Central memory CD8-positive, alpha-beta T cell (primary cell): ENCODE measurements at places on chromosomes 5 and 9.

GRCh38 chr5:60036192-60036938, 142.8 kb upstream of the PDE4D start:
- no peak for DNase-seq
- no peak overlapping the region for H3K4me3 ChIP-seq
- H3K4me1 ChIP-seq = no peaks in the 10 kb centered on the region
- no peaks in the 10 kb centered on the region for H3K36me3 ChIP-seq
- H3K27me3 ChIP-seq = no peaks in the 10 kb centered on the region

DNA sequence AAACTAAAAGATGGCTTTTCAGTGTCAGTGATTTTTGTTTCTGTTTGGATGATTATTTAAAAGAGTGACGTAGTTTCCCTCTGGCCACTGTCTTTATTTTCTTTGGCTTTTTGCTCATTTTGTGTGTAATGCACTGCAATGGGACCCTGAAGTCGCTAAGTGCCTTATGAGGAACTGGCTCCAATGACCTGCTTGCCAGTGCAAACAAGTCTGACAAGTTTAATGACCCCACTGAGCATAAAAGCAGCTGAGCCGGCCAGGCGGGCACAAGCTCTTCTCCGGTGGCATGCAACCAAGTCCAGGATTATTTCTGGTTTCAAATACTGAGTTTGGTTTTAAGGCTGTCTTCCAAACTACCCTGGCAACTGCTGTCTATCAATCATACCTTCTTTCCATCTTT, 15.6 kb upstream of the GNA14 start:
- DNase-seq = no peak
- no peak overlapping the region for H3K4me3 ChIP-seq
- H3K27ac ChIP-seq = no peak overlapping the region
- H3K27me3 ChIP-seq = no peaks in the 10 kb centered on the region

- peak overlapping the region; percentile 87 for H3K27ac ChIP-seq
- H3K27me3 ChIP-seq = no peaks in the 10 kb centered on the region
- peaks cover 29% of the 10 kb centered on the region for H3K4me1 ChIP-seq
- H3K4me3 ChIP-seq = peak overlapping the region; percentile 82
- DNase-seq = no peak
- peaks cover 8% of the 10 kb centered on the region for H3K36me3 ChIP-seq
Measured at GRCh38 chr9:123637606-123637944, 281.6 kb downstream of the CRB2 start.

DNA sequence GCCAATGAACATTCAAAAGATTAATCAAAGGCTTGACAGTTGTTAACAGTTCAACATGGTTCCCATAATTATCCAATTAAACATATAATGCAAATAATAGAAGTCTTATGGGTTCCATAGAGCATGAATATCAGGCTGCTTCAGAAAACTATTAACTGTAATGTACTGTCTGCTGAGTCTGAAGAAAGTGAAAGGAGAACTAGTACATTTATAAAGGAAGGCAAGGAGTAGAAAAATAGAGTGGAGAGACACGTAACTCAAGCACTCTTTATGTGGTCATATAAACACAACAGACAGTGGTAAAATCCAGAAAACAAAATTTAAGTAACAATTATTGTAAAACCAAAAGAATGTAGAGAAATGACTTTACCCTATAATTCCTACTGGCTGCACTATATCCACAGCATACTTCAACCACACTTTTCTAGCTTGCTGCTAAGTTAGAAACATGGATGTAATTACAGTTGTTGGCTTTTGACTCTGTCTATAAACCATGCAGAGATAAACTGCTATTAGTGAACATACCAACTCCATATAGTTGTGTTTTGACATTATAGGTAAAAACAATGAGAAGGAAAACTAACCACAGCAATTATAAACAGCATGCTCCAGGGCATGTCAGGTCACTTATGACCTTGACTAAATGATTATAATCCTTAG, 32.7 kb downstream of the NFIB start:
- DNase-seq = no peak
- H3K36me3 ChIP-seq = no peaks in the 10 kb centered on the region
- H3K27ac ChIP-seq = no peak overlapping the region

DNA sequence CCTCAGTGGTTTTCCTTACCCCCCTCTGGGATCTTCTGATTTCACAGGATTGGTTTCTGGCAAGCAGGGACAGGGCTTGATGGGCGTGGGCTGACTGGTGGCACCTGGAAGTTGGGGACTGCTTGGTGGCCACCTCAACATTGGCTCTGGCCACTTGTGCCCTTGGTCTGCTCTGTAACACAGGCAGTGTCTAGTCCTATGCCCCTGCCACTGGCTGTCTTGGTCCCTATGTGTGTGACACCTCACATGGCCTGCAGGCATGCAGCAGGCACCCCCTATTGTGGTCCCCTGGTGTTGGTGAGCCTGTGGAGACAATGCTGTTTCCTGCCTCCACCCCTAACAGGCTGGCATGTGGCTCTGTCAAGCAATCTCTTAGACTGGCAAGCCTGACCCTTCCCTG, 71.3 kb downstream of the GDA start:
- no peak for DNase-seq
- H3K27ac ChIP-seq = no peak overlapping the region
- H3K4me3 ChIP-seq = no peak overlapping the region
- H3K27me3 ChIP-seq = peaks cover 37% of the 10 kb centered on the region
- H3K4me1 ChIP-seq = no peaks in the 10 kb centered on the region

GRCh38 chr9:70259512-70259802, 679 bp downstream of the SMC5 start:
- peaks cover 12% of the 10 kb centered on the region for H3K36me3 ChIP-seq
- peak overlapping the region; percentile 97 for H3K27ac ChIP-seq
- peaks cover 49% of the 10 kb centered on the region for H3K4me1 ChIP-seq
- peak overlapping the region; percentile 90 for H3K4me3 ChIP-seq
- no peaks in the 10 kb centered on the region for H3K27me3 ChIP-seq
- DNase-seq = no peak

DNA sequence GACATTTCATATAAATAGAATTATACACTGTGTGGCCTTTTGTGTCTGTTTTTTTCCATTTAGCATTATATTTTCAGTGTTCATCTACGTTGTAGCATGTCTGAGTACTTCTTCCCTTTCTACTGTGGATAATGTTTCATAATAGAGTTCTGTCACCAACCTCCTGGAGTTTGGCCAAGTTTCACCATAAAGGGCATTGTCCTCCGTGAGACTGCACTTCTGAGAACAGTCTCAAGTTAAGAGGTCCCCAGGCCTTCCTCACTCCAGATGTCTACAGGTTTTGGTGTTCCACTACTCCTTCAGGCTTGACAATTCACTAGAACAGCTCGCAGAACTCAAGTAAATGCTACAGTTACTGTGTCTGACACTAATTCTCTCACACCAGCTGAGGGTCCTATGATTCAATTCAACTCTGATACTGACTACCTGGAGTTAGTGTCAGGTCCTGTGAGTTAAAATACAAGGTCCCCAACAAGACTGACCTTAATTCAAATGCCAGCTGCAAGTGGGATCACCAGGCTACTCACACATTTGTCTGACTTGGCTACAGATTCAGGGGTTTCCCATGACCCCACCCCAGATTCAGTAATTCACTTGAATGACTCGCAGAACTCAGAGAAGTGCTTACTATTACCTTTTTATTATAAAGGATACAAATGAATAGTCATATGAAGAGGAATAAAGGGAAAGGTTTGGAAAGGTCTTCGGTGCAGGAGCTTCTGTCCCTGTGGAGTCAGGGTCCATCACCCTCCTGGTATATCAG, 31.1 kb downstream of the SLC35A4 start:
- no peak for DNase-seq
- no peaks in the 10 kb centered on the region for H3K36me3 ChIP-seq
- H3K27ac ChIP-seq = no peak overlapping the region
- no peaks in the 10 kb centered on the region for H3K27me3 ChIP-seq

- no peaks in the 10 kb centered on the region for H3K36me3 ChIP-seq
- H3K4me1 ChIP-seq = peaks cover 27% of the 10 kb centered on the region
- H3K27me3 ChIP-seq = no peaks in the 10 kb centered on the region
Measured at GRCh38 chr5:148882332-148882731, 55.9 kb downstream of the ADRB2 start.

- DNase-seq = no peak
- H3K36me3 ChIP-seq = peaks cover 15% of the 10 kb centered on the region
- H3K4me1 ChIP-seq = peaks cover 6% of the 10 kb centered on the region
- H3K27ac ChIP-seq = no peak overlapping the region
- H3K4me3 ChIP-seq = no peak overlapping the region
Measured at GRCh38 chr5:73440262-73440661, 8.3 kb downstream of the FOXD1 start.

- no peak overlapping the region for H3K27ac ChIP-seq
- H3K4me1 ChIP-seq = no peaks in the 10 kb centered on the region
- no peaks in the 10 kb centered on the region for H3K27me3 ChIP-seq
- no peak overlapping the region for H3K4me3 ChIP-seq
Measured at GRCh38 chr5:168443533-168443932, 42.7 kb upstream of the RARS1 start.
